ACHN (cell line): ENCODE measurements at places on chromosomes 4 and X.

- peak; percentile 10 for DNase-seq
Measured at GRCh38 chr4:6472387-6473263, at the start of gene PPP2R2C. PPP2R2C (minus strand) TSS chr4:6472614; CDS start chr4:6472229, 385 bp downstream.

DNA sequence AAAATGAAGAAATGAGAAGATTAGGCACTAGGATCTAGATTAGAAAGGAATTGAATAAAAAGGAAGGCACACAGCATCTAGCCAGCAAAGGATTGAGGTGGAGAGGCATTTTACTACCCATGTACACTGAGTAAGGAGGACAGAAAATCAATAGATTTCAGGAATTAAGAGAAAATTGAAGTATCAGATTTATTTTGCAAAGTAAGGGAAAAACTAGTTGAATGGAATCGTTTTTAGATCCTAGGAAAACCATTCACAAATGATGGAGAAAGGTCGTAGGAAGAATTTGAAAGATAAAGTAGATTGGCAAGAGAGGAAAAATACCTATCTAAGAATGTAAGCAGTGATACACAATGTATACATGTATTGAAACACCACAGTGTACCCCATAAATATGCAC lies 31.3 kb downstream of the ENOPH1 start:
- DNase-seq = no peak

GRCh38 chrX:154734061-154734781 lies 16.7 kb downstream of the GAB3 start:
- no peak for DNase-seq

DNA sequence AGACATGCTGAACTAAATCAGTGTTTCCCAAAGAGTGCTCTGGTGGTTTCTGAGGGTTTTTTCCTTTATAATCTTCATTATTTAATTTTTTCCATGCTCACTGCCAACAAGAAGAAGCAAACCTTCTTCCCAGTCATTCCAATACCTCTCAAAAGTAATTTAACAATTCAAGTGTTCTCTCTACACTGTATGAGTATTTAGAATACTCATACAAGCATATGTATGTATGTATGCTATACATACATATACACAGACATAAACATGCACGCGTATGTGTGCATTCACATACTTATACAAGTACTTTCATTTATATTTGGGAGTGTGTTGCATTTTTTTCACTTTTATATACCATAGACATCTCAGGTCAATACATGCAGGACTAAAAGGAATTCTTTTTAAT lies 54.3 kb upstream of the TXK start:
- no peak for DNase-seq

GRCh38 chr4:110412354-110413065 lies 63.4 kb upstream of the ENPEP start:
- DNase-seq = no peak

DNA sequence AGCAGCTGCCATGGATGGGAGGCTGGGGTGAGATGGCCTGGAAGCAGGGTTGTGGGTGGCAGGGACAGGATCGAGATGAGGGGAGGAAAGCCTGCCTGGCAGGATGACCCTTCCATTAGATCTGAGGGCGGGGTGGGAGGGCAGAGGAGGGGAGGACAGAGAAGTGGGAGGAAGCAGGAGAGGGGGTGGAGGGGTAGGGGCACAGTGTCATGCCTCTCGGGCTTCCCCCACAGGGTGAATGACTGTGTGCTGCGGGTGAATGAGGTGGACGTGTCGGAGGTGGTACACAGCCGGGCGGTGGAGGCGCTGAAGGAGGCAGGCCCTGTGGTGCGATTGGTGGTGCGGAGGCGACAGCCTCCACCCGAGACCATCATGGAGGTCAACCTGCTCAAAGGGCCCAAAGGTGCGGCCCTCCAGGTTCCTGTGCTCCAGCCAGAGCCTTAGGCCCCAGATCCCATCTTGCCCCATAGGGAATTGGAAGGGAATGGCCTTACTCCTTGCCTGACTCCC lies 4.9 kb downstream of the DLG3 start:
- no peak for DNase-seq

DNA sequence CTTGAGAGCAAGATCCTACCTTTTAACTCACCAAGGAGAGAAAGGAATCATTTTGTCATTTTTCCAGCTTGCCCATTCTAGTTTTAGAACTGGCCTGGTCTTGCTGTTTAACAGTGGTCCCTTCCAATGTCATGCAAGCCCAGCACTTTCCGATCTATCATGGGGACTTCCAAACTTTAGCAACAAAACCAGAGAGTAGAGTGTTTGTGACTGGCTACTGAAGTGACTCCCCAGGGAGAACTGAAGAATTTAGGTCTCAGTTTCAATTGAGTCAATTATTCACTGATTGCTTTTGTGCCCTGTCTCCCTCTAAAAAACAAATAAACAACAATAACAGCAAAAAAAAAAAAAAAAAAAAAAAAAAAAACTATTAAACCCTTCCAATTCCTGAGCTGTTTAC lies 108.3 kb downstream of the LHFPL1 start:
- DNase-seq = no peak

GRCh38 chr4:141909541-141909940 lies 273.2 kb downstream of the IL15 start:
- DNase-seq = no peak

DNA sequence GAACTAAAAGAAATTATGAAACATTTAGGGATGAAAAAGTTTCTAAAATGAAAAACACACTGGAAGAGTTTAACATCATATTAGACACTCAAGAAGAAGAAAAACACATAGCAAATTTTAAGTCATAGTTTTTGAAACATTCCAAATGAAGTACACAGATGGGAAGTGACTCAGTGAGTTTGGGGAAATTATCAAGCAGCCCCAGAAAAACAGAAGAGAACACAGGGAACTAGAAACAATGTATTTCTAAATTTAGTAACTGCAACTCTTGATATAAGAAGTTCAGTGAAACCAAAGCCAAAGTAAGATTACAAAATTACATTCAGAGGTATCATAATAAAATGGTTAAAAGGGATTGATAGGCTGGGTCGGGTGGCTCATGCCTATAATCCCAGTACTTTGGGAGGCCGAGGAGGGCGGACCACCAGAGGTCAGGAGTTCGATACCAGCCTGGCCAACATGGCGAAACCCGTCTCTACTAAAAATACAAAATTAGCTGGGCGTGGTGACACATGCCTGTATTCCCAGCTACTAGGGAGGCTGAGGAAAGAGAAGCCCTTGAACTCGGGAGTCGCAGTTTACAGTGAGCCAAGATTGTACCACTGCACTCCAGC lies 461.2 kb downstream of the KCTD8 start:
- DNase-seq = no peak
